ENCODE measurements at places on chromosomes 11 and 22.

GRCh38 chr22:38177044-38177443 lies 4.6 kb downstream of the PLA2G6 start:
- DNase-seq = no peak

GRCh38 chr11:59562292-59562691 lies 51.0 kb downstream of the OR4D9 start:
- no peak for DNase-seq

- no peak for DNase-seq
Observed at GRCh38 chr11:69479591-69480271, 1.7 kb upstream of the LINC01488 start.

- DNase-seq = no peak
Observed at GRCh38 chr11:61728940-61729219, 23.6 kb upstream of the MYRF start.

- DNase-seq = no peak
Observed at GRCh38 chr11:55895216-55895615, 12.1 kb downstream of the TRIM51 start.

DNA sequence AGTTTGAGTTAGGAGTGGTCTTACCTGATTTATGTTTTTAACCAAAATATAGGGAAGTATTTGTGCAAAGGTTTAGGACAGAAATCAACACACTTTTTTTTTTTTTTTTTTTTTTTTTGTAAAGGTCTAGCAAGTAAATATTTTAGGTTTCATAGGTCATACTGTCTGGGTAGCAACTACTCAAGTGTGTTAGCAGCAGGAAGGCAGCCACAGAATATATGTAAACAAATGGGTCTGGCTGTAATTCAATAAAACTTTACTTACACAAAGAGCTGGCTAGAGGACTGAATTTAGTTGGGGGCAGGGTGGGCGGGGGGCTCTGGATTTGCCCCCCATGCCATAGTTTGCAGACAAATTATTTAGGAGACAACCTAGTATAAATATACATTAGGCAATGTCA lies 510.4 kb downstream of the NELL1 start:
- no peak for DNase-seq

DNA sequence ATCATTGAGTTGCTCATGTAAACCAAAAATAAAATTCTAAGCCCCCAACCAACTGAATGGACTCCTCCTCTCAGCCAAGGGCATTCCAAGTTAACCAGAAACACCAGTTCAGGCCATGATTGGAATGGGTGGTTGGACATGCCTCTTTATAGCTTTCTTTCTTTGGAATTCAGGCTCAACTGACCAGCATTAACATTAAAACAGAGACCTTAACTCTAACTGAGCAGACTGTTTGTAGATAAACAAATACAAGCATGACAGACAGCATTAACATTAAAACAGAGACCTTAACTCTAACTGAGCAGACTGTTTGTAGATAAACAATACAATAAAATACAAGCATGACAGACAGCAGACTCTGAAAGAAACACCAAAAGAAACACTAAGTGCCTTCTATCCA lies 278.2 kb downstream of the DLG2 start:
- no peak for DNase-seq

GRCh38 chr11:5281596-5281995 lies 11.9 kb upstream of the HBE1 start:
- no peak for DNase-seq

DNA sequence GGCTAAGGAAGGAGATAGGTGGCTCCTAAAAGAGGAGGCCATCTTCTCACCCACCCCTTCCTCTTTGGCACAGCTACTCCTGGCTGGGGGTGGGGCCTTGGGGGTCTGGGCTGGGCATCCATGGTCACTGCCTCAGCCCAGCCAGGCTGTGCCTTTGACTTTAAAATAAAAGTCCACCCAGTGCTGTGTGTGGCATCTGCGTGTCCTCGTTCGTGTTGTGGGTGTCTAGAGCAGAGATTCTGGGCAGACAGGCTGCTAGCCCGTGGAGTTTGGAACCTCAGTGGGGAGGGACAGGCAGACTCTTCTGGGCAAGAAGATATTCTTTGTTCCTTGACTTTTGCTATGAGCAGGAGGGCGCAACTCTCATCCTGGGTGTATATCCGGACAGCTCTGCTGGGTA lies 13.1 kb downstream of the RPS6KA4 start:
- DNase-seq = no peak

- no peak for DNase-seq
Observed at GRCh38 chr11:85988780-85989179, 80.1 kb downstream of the PICALM start.

GRCh38 chr11:92979176-92979575 lies 9.7 kb downstream of the MTNR1B start:
- no peak for DNase-seq

DNA sequence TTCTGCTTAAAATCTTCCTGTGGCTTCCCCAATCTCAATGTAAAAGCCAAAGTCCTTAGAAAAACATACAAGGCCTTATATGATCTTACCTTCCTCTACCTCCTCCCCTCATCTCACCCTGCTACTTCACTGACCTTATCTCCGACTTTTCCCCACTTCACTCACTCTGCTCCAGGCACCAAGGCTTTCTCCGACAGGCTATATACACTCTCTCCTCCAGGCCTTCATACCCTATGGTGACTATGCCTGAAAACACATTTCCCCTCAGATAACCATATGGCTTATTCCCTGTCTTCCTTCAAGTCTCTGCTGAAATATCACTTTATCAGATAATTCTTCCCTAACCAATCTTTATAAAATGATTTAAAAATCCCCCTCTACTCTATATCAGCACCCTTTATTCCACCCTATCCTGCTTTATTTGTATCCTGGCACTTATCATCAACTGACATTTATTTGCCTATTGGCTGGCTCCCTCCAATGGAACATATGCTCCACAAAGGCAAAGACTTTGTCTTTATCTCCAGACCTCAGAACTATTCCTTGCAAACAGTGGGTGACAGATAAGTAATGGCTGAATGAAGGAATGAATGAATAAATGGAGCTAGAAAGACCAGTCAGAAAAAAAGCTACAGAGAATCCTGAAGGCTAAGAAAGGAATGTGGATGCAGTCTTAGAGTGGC lies 52.7 kb downstream of the PAK1 start:
- no peak for DNase-seq

DNA sequence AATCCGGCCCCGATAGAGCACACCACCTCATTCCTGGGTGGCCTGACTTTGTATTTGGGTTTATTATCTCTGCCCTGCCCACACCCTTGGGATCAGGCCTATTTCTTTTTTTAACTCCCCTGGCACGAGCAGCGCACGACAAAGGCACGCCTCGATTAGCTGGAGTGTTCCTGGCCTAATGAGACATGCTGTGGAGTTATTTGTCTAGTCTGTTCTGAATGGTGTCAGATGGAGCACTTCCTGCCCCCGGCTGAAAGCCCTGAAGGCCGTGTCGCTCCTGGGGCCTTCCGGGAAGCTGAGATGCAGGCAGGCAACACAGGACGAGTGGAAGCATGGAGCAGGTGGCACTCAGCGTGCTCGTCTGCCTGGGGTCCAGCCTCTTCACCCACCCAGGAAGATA lies 47.1 kb downstream of the LARGE1 start:
- DNase-seq = no peak

- no peak for DNase-seq
Observed at GRCh38 chr22:29165321-29166060, 40.2 kb upstream of the EMID1 start.

DNA sequence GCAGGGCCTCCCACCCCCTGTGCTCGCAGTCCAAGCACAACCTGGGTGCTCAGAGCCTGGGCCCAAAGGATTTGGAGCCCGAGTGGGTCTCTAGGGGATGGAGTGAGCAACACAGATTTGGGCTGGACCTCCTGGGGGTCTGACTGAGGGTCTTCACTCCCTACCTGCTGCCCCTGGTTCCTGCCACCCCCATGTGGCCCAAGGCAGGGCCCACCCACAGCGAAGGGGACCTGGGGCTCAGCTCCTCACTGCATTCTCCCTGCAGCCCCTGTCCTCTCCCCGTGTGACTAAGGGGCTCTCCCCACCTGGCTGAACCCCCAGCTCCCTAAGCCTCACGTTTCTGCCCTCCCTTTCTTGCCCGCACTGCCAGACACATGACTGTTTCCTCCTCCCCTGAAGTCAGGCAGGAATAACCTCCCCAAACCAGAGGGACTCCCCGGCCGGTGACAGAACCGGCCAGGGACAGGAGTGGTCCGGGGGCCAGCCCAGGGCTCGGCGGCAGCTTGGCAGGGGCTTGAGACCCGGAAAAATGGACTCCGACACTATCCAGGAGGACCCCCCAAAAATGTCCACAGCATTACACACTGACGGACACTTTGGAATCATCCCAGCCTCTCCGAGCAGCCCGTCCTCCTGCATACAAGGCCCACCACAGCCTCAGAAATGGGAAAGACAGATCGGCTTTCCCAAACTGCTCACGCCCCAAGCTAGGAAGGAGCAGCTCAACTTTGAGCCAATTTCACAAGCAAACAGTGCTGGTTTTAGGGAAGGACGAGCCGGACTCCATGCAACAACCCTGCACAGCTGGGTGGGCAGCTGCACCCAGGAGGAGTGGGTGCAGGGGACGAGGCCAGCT lies 57.8 kb downstream of the BRD1 start:
- no peak for DNase-seq

DNA sequence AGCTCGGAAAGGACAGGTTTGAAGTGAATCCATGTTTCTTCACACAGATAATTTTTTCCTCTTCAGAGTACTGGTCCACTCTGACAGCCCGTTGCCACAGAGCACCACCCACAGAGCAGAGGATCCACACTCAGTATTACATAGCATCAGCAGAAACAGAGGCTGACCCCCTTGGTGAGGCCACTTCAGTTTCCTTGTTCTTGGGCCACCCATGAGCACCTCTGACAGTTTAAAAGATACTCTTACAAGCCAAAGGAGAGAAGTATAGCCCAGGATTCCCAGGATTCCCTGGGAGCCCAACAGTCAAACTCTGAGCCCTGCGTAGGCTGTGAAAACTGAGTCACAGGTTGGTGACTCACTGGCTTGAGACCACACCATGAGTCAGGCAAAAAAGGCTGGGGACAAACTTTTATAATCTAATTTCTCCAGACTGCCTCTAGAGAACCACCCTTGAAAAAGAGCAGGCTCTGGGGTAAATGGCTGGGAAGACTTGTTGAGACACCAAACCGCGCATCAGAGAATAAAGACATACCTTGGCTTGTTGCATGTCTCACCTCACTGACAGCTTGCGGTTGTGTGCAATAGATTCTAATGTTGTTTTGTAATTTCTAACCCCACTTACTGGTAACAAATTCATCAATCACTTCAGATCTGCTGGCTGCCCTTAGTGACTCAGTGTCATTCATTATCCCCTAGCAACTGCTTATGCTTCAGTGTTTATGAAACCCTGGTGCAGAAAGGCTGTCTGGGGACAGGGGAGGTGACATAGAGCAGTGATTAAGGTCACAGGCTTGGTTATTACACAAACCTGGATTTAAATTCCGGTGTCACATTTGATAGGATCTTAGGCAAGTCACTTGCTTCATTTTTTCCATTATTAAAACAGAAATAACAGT lies 56.9 kb upstream of the PRSS23 start:
- DNase-seq = no peak

DNA sequence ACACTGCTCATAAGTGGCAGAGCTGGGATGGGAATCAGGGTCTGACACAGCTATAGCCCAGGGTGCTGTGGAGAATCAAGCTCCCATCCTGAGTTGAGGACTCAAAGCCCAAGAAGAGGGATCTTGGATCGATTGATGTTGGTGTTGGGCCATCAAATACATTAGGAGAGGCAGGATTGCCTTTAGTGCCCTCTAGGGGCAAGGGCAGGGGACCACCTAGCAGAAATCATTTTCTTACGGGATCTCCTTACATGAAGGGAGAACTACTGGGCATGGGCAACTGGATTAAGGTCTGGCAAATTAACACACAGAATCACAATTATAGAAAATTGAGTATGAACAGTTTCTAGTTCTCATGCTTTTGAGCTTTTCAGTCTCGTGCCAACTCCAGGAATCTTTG lies 24.9 kb upstream of the EMSY start:
- DNase-seq = no peak

- no peak for DNase-seq
Observed at GRCh38 chr22:33780531-33781136, 139.6 kb downstream of the LARGE1 start.

DNA sequence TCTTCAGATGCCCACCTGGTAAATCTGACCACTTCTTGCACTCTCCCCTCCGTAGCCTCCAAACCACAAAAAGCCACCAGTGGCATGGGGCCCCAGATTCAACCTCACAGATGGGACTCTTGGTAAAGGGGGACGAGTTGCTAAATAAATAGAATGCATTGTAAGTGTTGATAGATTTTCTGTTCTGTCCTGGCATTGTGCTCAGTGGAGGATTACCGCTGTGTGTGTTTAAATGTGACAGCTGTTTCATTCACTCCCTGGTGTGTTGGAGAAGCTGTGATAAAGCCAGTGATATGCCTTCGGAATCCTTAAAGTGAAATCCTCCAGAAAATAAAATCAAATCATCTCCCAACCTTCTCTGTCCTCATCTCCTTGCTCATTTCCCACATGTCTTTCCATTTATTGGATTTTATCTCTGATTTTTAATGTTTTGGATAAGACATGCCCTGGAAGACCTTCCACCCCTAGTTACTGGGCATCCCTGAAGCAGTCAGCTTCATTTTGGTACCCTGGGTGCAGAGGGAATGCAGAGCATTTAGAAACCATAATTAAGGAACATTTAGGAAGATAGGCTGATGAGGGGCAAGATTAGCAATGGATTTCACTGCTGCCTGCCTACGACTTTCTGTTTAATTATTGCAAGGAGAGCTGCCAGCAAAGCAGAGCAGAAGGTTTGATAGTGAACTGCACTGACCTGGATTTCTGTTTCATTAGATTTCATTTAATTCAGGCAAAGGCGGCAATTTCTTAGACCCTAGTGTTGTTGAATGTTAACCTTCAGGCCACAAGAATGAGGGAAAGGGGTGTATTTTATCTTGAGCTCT lies 460.9 kb upstream of the KIRREL3 start:
- no peak for DNase-seq

DNA sequence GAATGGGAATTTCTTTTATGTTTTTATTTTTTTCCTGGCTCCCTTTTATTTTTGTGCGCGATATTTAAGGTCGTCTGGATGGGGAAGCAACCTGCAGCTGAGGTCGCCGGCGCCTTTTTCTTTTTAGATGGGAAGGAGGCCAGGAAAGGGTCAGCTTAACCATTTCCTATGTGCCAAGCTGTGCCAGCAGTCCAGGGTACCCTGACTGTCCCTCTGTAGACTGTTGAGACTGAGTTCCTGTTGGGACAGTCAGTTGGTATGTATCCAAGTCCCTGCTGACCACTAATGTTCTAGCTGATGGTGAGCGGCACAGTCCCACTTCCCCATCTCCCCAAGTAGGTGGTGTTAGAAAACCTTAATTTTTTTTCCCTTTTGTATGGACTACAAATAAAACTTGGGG lies 10.5 kb downstream of the RBM14 start:
- DNase-seq = no peak

- DNase-seq = no peak
Observed at GRCh38 chr11:16148301-16148931, 207.9 kb downstream of the SOX6 start.
